Right hindlimb (tissue), 1 donor: ENCODE measurements at places on chromosomes 12 and 14.

DNA sequence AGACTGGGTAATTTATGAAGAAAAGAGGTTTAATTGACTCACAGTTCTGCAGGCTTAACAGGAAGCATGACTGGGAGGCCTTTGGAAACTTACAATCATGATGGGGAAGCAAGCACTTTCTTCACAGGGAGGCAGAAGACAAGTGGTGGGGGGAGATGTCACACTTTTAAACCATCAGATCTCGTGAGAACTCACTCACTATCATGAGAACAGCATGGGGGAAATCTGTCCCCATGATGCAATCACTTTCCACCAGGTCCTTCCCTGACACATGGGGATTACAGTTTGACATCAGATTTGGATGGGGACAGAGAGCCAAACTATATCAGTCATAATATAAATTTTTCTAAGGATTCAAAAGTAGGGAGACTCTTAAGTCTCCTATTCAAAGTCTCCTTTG lies 46.0 kb downstream of the SPIC start:
- no peak for DNase-seq

- DNase-seq: no peak
Measured at GRCh38 chr12:49951411-49952240, 1.1 kb downstream of the AQP2 start.

GRCh38 chr14:37194698-37195097 lies 3.0 kb upstream of the MIPOL1 start:
- DNase-seq: no peak

DNA sequence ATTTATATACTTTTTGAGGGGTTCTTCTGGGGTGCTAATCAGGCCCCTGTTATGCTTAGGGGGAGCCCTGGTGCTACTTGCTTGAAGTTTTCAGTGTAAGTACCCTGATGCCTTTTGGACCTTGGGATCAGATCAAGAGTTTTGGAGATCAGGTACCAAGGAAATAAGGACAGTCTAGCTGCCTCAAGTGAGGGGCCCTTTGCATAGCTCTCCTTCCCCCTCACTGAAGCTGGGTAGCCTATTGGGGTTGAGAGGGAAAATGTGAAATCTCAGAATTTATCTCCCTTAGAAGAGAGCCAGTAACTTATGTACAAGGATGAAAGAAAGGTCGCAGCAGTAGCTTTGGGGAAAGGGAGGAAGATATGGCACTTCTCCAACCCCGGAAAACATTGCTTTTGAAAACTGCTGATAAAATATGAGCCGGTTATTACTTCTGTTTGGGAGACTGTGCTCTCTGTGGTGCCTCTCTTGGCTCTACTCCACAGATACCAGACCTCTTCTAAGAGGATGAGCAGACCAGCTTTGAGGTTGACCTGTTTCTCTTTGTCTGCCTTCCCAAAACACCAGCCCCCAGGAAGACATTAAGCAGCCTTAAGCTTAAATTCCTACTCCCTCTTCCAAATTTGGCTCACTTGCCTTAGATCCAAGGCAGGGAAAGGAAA lies 8.8 kb upstream of the AMHR2 start:
- DNase-seq: no peak

DNA sequence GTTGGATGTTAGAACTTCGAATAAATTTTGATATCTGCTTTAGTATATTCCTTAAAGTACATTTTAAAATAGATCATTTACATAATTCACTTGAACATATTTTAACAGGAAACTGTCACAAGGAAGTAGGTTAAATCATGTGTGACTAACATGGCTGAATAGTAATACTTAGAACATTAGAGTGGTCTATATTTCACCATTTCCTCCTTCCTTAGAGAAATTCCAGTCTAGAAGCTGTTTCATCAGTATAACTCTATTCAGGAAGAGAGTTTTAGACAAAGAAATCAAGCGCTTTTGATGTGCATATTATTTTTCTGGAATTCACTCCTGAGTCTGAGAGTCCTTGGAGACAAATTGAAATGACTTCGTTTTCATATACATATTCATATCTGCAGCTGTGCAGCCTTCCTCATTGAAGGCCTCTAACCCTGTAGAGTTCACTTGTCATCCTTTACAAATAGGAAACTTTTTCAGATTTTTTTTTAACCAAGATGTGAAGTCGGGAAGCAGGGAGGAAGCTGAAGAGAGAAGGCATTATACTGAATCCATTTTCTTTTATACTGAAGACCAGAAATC lies 28.4 kb downstream of the IRAK3 start:
- DNase-seq: no peak

GRCh38 chr14:65258391-65258790 lies 154.1 kb upstream of the FUT8 start:
- no peak for DNase-seq
